D341Med (cell line): ENCODE measurements at places on chromosomes 1 and 21.

DNA sequence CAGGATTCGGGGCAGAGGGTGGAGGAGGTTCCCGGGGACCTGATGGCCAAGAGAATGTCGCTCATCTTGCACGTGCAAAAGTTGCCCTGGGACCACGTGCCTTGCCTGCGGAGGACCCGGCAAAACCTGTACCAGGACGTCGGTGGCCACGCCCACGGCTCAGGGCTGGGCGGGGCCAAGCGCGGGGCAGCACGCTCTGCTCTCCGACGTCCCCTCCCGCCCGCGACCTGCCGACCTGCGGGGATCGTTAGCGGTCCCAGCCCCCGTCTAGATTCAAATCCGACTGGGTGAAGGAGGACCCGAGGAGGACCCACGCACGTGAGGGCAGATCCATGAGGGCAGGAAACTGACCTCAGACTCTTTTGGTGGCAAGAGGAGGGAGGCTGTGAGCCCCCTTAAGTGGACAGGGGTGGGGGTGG is at the start of gene C1orf167:
C1orf167 (plus strand) TSS at position 206 of the 419 bp plus-strand sequence. CDS start 2,208 bp downstream, outside the sequence.
- DNase-seq = no peak

- DNase-seq = no peak
Observed at GRCh38 chr1:42144711-42145388, 8.4 kb upstream of the GUCA2B start.

DNA sequence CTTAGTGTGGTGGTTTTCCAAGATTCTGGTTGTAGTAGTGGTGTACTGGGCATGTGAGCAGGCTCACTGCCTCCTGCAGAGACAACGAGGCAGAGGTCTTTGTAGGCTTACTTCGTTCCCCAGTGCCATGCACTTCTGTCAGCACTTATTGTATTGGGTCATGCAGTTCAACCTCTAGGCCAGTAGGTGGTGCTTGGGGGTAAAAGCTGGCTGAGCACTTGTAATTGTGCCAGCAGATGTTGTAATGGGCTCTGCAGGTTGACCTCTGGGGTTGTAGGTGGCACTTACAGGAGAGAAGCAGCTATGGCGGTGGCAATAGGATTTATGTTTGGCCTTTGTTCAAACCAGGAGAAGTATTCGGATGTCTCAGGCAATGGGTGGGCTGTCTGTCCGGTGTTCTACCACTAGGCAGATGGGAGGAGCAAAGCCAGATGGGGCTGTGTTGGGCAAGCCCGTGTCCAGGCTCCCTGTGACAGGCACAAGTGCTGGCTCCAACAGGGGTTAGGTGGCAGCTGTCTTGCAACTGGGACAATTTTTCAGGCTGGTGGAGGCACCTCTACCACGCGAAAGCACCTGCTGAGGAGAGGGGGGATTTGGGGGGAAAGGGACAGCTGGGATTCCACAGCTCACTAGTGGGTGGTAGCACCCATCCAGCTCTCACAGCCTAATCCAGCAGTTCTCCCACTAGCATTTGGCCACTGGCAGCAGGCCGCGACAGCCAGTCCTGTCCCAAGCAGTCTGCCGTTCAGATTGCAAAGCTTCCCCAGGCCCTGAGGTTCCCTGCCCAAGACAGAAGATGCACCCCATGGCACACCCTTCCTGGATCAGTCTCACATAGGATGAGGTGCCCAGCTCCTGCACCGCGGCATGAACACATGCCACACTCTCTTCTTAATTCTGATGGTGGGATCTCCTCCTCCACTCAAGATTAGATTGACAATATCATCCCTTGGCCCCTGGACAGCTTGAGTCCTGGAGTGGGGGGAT is 274.5 kb downstream of the CTH start:
- DNase-seq = peak; percentile 69

GRCh38 chr1:212645546-212646543 is 37.3 kb downstream of the ATF3 start:
- no peak for DNase-seq

- DNase-seq = no peak
Observed at GRCh38 chr1:87598429-87598828, 269.7 kb downstream of the LMO4 start.

DNA sequence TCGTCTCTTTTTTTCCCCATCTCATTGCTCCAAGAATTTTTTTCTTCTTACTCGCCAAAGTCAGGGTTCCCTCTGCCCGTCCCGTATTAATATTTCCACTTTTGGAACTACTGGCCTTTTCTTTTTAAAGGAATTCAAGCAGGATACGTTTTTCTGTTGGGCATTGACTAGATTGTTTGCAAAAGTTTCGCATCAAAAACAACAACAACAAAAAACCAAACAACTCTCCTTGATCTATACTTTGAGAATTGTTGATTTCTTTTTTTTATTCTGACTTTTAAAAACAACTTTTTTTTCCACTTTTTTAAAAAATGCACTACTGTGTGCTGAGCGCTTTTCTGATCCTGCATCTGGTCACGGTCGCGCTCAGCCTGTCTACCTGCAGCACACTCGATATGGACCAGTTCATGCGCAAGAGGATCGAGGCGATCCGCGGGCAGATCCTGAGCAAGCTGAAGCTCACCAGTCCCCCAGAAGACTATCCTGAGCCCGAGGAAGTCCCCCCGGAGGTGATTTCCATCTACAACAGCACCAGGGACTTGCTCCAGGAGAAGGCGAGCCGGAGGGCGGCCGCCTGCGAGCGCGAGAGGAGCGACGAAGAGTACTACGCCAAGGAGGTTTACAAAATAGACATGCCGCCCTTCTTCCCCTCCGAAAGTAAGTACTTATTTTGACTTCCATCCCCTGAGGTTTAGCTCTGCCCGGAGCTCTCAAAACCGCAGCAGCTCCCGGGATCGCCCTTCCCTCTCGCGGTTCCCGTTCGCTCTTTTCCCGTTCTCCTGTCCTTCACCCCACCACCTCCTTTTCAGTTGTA is 1.5 kb downstream of the TGFB2 start:
- DNase-seq = no peak

GRCh38 chr1:164640686-164641352 is 81.8 kb downstream of the PBX1 start:
- no peak for DNase-seq

- DNase-seq = no peak
Observed at GRCh38 chr1:26114165-26114927, 2.7 kb downstream of the PDIK1L start.

GRCh38 chr1:180911640-180912191 is 981 bp upstream of the KIAA1614 start:
- DNase-seq = no peak

- DNase-seq = no peak
Observed at GRCh38 chr1:151408891-151409290, 9.5 kb downstream of the PSMB4 start.

- no peak for DNase-seq
Observed at GRCh38 chr1:241715956-241716355, 63.9 kb downstream of the WDR64 start.
